ENCODE measurements at places on chromosomes 7 and 10.

DNA sequence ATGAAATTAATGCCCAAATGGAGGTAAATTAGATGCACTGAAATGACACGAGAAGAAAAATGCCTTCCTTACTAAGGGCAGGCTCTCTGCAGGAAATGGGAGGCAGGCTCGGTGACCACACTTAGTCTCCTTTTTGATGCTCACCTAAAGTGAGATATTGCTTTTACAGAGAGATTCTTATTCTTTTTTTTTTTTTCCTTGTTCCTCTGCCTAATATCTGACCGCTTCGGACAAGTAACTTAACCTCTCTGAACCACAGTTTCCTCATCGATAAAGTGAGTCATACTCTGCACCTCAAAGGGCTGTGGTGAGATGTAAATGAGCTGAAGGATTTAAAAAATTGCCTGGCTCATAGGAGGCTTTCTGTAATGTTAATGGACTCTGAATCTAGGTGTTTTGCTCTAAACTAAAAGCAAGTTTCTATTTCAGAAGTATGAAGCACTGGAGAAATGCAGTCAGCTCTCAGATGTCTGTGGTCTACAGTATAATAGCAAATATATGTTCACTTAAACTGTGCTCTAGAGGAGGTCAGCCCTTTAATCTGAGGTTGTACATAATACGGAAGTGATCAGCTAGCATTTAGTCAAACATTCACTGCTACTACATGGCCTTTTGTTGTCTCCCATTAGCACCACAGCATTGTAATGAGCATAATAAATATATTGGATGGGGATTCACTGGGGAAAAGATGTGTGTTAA, 23.2 kb downstream of the NKX2-3 start:
- DNase-seq = no peak

DNA sequence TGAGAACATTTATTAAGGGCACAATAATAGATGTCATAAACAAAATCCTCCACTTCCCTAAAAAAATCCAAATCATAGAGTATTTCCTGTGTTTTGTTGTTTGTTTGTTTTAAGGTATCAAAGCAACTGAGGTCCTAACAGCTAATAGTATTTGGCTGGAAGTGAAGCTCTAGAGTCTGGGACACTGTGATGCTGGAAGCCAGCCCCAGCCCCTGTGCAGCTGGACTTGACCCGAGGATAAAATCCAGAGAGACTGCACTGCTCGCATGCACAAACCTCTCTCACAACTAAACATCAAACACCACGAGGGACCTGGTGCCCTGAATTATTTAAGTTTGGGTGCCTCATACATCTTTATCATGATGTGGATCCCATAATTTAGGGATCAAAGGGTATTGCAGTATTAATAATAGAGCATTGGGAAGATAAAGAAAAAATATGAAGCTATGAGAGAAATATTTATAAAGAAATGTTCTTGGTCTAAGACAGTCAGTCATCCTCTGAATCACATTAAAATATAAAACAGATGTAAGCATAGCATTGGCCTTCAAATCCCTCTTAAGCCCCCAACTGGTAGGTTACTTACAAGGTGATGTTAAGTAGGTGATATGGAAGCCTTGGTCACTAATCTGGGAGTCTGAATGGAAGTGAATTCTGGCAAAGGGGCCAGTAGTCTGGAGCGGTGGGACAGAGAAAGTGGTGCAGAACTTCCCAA, 44.4 kb downstream of the CUBN start:
- DNase-seq = no peak

DNA sequence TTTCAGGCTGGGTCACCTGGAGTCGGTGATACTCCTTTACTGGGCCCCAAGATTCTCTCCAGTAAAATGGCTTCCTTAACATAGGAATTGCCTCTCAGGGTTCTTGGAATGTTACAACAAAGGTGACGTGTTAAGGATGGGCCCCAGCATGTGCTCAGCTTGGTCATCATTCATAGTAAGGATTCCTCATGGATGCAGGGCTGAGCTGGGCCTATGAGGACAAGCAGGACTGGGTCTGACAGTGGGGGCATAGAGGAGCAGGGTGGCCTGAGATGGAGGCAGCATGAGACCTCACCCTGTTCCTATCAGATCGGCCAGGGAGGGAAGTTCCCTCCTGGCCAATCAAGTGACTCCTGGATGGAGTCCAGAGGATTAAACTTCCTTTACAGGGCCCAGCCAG, 12.8 kb upstream of the MBL2 start:
- DNase-seq = no peak

- no peak for DNase-seq
These were observed 53.6 kb downstream of the AGMO start for GRCh38 chr7:15508258-15508657.

DNA sequence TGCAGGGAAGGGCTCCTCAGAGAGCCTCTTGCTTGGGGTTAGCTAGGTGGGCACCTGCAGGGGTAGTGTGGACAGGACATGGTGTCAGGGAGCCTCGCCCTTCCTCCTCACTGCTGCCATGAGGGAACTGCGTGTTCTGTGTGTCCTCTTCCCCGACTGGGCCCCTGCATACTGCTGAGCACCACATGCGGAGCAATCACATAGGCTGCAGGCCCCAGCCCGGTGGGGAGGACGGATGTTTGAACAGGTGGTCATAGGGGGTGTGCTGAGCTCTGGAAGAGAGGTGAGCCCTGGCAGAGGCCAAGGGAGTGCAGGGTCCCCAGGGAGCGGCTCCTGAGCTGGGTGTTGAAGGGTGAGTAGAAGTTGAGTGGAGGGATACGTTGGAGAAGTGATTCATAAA, 48.3 kb upstream of the ZMIZ2 start:
- no peak for DNase-seq

DNA sequence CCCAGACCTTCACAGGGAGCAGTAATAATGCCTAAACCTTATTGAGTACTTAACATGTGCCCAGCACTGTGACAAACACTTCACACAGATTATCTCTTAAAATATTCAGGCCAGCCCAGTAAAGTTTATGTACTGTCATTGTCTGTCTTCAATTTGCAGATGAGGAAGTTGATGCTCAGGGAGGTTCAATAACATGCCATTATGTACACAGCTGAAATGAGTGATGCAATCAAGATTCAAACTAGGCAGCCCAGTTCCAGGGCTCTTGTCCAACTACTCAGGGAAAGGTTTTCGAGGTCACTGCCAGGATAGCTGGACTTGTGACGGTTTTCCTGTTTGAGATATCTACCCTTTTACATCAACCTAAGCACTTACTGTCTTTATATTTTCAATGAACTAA, 56.1 kb downstream of the AUTS2 start:
- no peak for DNase-seq

DNA sequence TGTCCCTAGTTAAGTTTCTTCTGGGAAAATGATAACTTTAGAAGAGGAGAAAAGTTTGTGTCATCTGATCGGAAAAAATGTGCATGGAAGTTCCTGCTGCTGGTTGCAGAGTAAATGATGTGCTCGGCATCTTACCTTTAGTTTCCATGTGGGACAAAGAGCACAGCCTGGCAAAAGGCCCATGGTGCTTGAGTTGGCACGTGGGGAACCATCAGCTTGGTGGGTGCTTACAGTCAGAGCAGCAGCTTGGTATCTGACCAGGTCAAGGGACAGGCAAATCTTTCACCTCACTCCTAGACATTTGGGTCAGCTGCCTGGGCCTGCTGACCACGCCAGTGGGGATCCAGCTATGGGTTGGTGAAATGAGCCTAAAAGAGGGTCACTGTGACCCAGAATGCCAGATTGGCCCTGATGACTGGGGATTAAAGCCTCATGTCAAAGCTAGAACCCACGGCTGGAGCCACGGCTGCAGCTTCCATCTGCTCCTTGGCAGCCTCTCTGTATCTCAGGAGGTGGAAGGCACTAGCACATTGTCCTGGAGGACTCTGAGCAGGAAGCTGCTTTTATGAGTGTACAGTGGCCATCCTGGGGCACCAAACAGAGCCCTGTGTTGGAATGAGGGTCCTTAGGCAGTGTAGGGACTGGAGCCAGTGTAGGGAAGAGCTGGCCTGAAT, 24.7 kb downstream of the VWC2 start:
- DNase-seq = no peak

DNA sequence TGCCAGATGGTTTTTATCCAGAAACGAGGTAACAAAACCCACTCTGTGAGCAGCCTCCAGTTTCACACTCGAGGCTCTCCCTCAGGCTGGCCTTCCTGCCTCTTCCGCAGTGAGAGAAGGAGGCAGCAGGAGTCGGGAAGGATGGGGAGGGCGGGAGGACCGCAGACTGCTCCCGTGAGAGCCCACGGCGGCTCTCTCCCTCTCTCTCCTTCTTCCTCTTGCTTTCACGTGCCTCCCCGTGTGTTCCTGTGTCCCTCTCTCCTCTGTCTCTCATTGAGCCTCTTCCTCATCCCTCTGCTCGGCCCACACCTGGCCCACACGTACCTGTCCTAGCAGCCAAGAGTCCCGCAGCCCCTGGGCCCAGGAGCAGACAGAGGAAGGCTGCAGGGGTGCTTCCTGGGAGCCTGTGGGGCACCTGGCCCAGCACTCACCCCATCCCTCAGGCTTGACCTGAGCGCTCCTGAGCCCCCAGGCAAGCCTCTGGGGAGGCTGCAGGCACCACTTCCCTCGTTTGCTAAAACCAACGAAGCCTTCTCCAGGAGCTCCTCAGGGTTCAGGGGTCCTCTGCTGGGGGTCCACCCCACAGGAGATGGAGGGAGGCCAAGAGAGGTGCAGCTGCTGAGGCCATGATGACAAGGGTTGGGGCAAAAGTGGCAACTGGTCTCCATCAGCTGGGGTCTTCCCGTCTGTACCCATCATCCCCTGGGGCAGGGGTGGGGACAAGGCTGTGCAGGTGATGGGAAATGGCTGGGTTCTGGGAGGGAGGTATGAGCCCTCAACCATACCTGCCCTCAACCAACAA, 13.6 kb downstream of the SPOCK2 start:
- DNase-seq = no peak

DNA sequence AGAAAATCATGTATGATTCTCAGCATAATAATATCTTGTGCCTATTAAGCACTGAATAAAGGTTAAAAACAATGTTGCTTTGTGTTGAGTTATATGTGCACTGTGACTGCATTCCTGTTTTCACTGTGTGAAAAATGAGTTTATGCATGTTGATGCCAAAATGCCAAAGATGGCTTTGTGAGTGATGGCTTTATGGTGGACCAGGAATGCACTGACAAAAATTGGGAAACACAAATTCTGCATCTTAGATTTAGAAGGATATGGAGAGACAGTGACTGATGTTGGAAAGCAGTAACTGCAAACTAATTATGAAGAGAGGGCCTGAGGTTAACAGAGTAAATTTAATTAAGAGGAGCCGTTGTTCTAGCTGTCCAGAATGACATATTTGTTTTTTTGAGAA, 440.4 kb downstream of the KIF20B start:
- DNase-seq = no peak

GRCh38 chr10:72323771-72324191, 30.9 kb downstream of the DNAJB12 start:
- no peak for DNase-seq

DNA sequence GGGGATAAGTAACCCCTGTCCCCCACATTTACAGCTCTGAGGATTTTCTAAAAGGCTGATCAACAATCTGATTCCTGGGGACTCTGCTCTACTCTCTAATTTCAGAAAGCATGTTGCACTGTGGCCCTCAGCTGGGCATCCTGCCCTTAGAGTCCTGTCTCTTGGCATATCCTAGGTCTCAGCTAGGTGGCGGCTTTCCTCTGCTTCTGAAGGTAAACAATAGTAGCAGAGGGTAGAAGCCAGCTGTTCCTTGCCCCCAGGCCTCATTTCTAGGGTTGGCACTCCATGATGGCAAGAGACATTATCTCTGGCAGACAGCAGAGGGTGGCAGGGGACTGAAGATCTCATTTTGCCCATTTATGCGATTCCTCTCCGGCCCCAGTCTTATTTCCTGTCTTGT, 77.0 kb downstream of the ADCYAP1R1 start:
- DNase-seq = no peak

- no peak for DNase-seq
These were observed 10.7 kb downstream of the WIPI2 start for GRCh38 chr7:5200561-5201235.

GRCh38 chr10:77041636-77042258, 595.9 kb downstream of the KCNMA1 start:
- DNase-seq = peak; percentile 74

- DNase-seq = no peak
These were observed 300.5 kb downstream of the HTR7 start for GRCh38 chr10:90557385-90557784.

DNA sequence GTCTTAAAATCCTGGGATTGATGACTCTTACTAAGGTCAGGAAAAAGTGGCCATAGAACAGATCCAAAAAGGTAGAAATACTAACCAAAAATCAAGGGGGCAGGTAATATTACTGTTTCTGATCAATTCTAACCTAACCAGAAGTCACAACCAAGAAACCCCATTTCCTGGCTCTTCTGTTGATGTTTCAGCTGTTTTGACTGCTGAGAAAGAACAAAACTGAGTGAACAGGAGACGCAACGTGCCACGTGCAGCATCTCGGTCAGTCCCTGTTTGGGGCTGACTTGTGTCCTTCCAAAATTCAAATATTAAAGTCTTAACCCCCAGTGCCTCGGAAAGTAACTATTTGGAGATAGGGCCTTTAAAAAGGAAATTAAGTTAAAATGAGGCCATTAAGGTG, 56.8 kb downstream of the JAZF1 start:
- DNase-seq = no peak

DNA sequence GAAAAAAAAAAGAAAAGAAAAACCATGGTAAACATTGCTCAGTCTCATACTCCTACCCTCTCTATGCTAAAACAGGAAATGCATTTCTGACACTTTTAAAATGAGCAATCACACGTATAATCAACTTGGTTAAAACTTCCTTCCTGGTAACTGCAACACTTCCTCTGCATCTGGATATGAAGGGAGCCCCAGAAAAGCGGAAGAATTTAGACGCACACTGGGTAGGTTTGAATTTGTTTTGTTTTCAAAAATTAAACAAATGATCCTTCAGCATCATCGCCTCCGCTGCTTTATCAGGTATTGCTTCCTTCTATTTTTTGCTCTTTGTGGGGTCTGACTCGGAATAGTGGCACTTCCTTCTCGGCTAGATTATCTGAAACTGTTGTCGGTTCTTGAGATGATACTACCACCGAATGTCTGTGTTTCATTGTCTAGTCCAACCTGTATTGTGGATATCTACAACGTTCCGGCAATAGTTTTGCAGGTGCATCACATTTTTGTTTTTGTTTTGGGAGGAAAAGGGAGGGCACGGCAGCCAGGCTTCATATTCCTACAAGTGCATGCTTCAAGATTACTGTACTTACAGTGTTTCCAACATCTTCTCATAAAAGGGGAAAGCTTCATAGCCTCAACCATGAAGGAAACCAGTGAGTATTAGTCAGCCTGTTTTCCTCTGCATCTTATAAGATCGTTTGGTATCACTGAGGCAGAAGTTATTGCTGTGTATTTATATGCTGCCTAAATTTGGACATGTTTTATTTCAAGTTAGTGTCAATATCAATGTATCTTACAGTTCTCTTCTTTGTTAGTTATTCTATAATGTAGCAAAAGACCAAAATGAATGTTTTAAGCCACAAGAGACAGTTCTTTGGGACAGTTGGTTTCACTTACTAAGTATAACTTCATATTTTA, at the start of gene PIK3CG:
Gene PIK3CG (plus strand): TSS at position 153 of the 912 bp plus-strand sequence. CDS start 2,280 bp downstream, outside the sequence.
- no peak for DNase-seq

GRCh38 chr7:116334555-116334954, 124.2 kb downstream of the TES start:
- DNase-seq = no peak

- DNase-seq = no peak
These were observed 3.6 kb downstream of the LHPP start for GRCh38 chr10:124465003-124465776.

All from BE2C (cell line).